Brain (organoid and tissue), 16 donors: ENCODE measurements at places on chromosomes 6 and 20. TPM values are rescaled to one million over a fixed set of nuclear protein-coding genes. Genes with fewer than 3 reads are reported as not detected.

The CAGE1 gene
- not detected for polyA plus RNA-seq

The WFDC12 gene
- polyA plus RNA-seq: not detected

The EIF6 gene
- polyA plus RNA-seq: 226 TPM

The PAK5 gene
- 7.2 TPM for polyA plus RNA-seq

The MOXD1 gene
- 3.3 TPM for polyA plus RNA-seq

The SGK1 gene
- polyA plus RNA-seq: 38.5 TPM

The LY6G6F gene
- polyA plus RNA-seq: not detected

The KHDRBS2 gene
- 0.58 TPM for polyA plus RNA-seq

The ALDH5A1 gene
- polyA plus RNA-seq: 42.6 TPM

The MEI4 gene
- polyA plus RNA-seq: not detected

The KCNK5 gene
- 0.78 TPM for polyA plus RNA-seq

The JAG1 gene
- polyA plus RNA-seq: 15.6 TPM

The ESR1 gene
- 0.20 TPM for polyA plus RNA-seq

The ZNF311 gene
- not detected for polyA plus RNA-seq

The MACROD2 gene
- polyA plus RNA-seq: 9.0 TPM

The DPPA5 gene
- polyA plus RNA-seq: not detected

The SLA2 gene
- 0.49 TPM for polyA plus RNA-seq

The TDRD6 gene
- not detected for polyA plus RNA-seq

The PCNA gene
- polyA plus RNA-seq: 172 TPM
